ENCODE measurements at places on chromosomes 6 and 20.

DNA sequence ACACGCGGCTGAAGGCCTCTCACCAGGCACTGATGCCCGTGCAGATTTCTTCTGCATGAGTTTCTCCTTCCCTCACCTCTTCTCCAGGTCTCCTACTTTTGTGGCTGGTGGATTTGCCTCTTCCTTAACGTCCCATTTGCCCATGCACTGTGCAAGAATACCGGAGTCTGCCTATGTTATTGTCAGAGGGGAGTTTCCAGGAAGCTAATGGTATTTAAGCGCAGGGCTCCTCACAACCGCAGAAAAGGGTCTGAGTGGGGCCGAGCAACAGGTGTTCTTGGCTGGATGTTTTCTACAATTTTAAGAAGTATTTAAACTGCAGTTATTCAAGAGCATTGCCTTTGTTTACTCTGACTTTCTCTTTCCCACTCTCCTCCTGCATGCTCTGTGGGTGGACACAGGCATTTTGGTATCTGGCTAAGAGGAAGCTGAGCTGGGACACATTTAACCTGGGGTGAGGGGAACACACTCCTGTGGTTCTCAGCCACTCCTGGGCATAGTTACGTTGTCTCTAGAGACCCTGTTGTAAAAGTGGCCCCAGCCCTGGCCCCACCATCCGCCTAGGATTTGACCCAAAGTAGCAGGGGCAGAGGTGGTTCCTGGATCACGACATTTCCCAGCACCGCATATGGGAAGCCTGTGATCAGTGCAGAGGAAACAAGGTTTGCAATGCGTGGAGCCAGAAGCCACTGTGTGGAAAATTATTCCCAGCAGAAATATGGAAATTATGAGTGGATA is 34.4 kb downstream of the GGTLC1 start:
- no peak for DNase-seq

DNA sequence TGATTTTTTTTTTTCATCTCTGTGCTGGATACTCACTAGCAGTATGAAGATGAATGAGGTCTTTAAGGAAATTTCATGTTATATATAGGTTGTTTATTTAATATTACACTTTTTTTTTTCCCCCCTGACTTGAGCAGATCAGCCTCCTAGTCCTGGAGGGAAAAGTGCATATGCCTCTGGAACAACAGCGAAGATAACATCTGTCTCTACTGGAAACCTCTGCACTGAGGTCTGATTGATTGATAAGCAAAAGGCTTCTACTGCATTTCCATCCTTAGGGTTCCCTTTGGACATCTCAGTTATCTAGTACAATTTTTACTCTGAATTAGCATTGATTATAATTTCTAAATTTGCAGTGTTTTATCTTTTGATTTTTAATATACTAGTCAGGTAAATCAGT is 49.8 kb upstream of the KIF25 start:
- DNase-seq, result no peak

- peak; percentile 63 for DNase-seq
Measured at GRCh38 chr6:18386298-18386976, 713 bp upstream of the RNF144B start.

- DNase-seq, result no peak
Measured at GRCh38 chr6:7650878-7651277, 60.9 kb downstream of the SNRNP48 start.

GRCh38 chr6:138007014-138007472 is 100.2 kb downstream of the PERP start:
- peak; percentile 56 for DNase-seq

DNA sequence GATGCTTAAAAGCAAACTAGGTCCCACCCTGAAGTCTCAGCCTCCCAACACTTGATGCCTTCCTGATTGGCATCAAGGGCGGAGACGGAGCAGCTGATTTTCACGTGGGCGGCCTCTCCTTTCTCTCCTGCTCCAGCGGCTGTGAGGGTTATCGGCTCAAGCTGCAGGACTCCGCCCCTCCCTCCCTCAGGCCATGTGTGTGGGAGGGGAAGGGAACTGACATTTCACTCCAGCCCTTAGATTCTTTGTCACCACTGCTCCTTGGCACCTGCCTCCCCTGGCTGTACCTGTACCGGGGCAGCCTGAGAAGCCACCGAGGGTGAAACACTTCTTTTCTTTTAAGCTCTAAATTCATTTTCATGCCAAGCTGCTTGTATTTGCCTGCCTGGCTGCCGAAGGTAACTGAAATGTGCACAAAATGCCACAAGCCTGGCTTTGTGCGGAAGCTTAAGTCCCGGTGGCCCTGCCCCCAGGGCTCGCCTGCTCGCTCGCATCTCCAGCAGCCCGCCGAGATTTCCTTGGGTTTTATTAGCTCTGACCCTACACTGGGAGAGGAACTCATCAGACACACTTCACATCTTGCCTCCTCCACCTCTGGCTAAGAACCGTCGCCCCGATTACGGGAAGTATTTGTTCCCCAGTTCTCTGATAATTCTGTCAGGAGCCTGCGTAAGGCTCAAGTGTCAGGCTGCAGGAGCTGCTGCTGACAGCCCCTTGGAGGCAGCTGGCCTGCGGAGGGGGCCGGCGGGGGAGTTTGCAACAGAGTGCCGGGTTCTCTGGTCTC is 9.6 kb upstream of the CPNE5 start:
- peak; percentile 76 for DNase-seq

- no peak for DNase-seq
Measured at GRCh38 chr20:25296094-25297093, 48.5 kb downstream of the PYGB start.

GRCh38 chr6:87336367-87336766 is 7.3 kb upstream of the GJB7 start:
- DNase-seq, result no peak

GRCh38 chr6:102732898-102733297 is 1339.4 kb downstream of the GRIK2 start:
- DNase-seq, result no peak

GRCh38 chr20:20259533-20259932 is 108.4 kb upstream of the INSM1 start:
- no peak for DNase-seq

GRCh38 chr6:88177961-88178464 is 11.9 kb upstream of the CNR1 start:
- no peak for DNase-seq

DNA sequence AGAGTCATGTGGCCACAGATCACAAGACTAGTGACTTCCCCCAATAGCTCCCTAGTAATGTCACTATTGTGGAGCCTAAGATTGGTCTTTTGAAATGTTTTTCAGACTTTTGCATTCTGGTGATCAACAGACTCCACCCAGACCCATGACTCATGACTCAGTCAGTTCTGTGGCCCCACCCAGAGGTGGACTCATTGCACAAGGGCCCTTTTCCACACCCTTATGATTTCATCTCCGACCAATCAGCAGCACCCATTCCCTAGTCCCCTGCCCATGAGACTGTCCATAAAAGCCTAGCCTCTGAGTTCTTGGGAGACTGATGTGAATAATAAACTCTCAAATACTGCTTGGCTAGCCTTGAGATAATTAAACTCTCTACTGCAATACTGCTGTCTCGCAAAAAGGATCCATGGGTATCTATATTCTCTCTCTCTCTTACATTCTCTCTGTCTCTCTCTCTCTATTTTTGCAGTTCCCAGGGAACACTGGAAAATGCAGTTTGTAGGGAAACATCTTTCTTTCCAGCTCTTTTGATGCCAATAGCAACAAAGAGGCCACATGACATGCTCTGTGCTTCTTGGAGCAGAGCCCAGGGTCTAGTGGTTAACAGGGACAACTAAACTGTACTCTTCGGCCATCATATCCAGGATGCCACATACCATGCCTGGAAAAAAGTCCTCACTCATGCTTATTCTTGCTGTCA is 71.3 kb upstream of the IYD start:
- DNase-seq, result peak; percentile 93

- no peak for DNase-seq
Measured at GRCh38 chr20:58461899-58462298, 53.3 kb downstream of the APCDD1L start.

- DNase-seq, result no peak
Measured at GRCh38 chr6:12426121-12426520, 136.0 kb downstream of the EDN1 start.

GRCh38 chr6:108914235-108915022 is 66.2 kb downstream of the ARMC2 start:
- no peak for DNase-seq

GRCh38 chr6:68572525-68572924 is 62.6 kb upstream of the ADGRB3 start:
- no peak for DNase-seq

DNA sequence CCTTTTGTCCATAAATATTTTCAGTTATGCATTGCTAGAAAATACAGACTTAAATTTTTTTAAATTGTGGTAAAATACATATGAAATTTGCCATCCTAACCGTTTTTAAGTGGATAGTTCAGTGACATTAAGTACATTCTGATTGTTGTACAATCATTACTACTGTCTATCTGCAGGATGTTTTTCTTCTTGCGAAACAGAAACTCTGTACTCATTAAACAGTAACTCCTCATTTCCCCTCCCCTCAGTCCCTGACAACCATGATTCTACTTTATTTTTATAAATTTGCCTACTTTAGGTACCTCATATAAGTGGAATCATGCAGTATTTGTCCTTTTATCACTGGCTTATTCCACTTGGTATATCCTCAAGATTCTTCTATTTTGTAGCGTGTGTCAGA is 21.3 kb downstream of the TAF11 start:
- DNase-seq, result no peak

DNA sequence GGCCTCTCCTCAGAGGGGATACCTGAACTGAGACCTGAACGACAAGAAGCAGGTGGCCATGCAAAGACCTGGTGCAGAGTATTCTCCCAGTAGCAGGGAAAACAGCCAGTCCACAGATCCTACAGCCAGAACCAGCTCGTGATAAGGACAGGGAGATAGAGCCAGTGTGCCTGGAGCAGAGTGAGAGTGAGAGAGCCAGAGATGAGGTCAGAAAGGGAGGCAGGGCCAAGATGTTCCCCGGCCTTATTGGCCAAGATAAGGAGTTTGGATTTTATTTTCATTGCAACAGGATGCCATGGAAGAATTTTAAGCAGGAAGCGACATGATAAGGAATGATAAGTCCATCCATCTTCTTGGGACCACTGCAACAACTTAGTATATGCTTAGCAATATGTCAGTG is 111.8 kb downstream of the UBE3D start:
- DNase-seq, result no peak

GRCh38 chr6:2165286-2165685 is 80.1 kb downstream of the GMDS start:
- DNase-seq, result no peak

DNA sequence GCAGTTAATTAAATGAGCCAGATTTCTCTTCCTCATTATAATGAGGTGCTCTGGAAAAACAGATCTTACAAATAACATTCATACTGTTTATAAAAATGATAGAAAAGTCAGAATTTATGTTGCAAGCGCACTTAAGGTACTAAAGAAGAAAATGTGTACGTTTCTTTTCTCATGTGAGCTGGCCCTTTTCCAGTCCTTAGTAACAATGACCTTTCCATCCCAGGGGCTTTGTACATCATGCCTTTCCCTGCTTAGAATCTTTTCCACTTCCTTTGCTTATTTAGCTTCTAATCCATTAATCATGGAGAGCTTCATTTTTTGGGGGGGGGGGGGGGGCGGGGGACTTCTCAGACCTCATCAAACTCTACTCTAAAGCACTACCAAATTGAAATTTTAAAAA is 4.8 kb downstream of the FBXO5 start:
- DNase-seq, result no peak

DNA sequence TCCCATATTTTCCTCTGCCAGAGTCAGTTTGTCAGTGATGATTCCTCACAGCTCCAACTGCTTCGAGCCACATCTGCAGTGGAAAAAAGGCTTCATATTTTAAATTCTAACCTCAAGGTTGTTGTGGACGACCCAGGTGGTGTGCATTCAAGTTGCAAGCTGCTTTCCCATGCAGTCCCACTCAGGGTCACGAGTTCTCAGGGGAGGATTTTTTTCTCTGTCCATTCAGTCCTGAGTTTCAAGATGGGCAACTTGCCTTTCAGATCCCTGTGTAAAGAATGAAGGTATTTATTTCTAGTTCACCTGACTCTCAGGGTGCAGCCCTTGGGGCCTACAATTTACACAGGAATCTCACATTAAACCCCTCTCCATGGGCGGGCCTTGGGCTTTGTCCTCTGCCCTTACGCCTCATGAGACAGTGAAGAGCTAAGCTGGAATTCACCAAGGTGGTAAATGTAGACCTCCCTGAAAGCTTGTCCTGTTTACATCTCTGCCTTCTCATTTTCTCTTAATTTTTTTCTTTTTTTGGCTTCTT is 65.9 kb downstream of the TPD52L1 start:
- peak; percentile 4 for DNase-seq

DNA sequence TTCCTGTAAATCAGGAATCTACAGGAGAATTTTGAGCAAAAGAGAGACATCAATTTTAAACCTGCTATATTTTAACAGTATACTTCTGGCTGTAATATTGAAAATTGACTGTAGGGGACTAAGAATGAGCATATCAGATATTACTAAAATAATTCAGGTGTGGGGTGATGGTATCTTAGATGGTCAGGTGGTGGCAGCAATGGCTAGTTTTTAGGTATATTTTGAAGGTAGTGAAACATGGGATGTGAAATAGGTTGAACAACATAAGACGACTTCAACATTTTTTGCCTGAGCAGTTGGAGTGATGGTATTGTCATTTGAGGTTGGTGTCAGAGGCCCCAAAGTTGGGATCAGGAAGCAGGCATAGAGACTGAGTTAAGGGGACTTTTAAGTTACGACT is 32.1 kb downstream of the FAM83B start:
- DNase-seq, result no peak

GRCh38 chr6:154247119-154247861 is 109.3 kb downstream of the IPCEF1 start:
- no peak for DNase-seq

GRCh38 chr6:108998485-108998884 is 96.2 kb downstream of the SESN1 start:
- DNase-seq, result no peak

DNA sequence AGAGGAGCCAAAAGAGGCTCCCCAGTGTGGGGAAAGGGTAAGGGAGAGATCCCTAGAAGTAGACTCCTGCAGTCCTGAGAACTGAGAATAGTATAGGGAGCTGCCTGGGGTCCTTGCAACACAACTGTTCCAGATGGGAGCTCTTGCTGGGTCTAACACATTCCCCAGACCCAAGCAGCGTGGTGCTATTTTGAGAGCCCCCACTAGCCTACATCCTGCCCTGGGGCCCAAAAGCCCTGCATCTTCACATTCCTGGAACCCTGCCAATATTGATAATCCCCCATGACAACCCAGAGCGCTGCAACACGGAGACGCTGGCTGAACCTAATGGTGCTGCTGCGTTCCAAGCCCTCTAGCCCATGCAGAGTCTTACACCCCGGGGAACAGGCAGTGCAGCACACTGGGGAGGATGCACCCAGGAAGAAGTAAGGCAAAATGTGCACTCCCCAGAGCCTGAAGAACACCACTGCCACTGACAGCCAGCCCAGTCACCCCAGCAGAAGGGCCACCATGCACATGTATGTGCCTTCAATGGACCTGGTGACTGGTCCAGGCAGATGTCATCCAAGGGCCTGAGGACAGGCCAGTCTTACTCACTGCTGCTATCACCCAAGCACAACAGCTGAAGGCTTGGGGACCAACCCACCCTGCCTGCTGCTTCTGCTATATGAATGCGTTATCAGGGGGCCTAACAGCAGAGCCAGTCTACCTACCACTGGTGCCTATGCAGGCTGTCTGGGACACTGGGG is 7.0 kb upstream of the RNF217 start:
- DNase-seq, result no peak

- DNase-seq, result no peak
Measured at GRCh38 chr6:168746643-168747042, 305.7 kb downstream of the SMOC2 start.

Data from thyroid gland (tissue), 4 donors.